ENCODE measurements at places on chromosomes 13 and 19.

GRCh38 chr13:69579351-69579750, 528.3 kb upstream of the ATXN8OS start:
- DNase-seq = no peak

GRCh38 chr13:66491251-66491650, 738.9 kb downstream of the PCDH9 start:
- no peak for DNase-seq

GRCh38 chr19:34067861-34068271, 104.4 kb upstream of the LSM14A start:
- no peak for DNase-seq

GRCh38 chr13:34944751-34945150, 2.7 kb downstream of the NBEA start:
- no peak for DNase-seq

DNA sequence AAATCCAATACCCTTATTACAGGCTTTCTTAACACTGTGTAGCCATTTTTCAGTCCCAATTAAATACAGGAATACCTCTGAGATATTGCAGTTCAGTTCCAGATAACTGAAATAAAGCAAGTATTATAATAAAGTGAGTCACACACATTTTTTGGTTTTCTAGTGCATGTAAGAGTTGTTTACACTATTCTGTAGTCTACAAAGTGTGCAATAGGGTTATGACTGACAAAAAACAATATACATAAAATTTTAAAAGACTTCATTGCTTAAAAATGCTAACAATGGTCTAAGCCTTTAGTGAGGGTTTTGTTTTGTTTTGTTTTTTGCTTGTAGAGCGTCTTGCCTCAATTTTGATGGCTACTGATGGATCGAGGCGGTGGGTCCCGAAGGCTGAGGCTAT, 434.4 kb upstream of the NBEA start:
- no peak for DNase-seq

- DNase-seq = no peak
Measured at GRCh38 chr13:51542346-51543242, 41.7 kb upstream of the WDFY2 start.

DNA sequence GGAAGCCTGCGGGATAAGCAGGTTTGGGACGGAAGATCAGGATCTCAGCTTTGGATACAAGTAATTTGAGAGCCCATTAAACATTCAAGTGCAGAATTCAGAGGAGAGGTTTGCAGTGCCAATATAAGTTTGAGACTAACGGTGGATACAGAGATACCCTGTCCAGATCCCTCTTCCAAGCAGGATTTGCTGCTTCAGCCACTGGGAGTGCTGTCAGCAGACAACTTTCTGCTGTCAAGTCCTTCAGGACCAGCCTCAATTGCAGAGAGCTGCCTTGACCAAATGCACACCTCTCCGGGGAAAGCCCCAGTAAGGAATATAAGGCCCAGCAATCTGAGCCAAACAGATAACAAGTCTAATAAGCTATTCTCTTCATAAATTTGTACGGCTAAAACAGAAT, 46.1 kb upstream of the ZNF780A start:
- no peak for DNase-seq

- DNase-seq = no peak
Measured at GRCh38 chr13:113904411-113904810, 40.5 kb upstream of the GAS6 start.

DNA sequence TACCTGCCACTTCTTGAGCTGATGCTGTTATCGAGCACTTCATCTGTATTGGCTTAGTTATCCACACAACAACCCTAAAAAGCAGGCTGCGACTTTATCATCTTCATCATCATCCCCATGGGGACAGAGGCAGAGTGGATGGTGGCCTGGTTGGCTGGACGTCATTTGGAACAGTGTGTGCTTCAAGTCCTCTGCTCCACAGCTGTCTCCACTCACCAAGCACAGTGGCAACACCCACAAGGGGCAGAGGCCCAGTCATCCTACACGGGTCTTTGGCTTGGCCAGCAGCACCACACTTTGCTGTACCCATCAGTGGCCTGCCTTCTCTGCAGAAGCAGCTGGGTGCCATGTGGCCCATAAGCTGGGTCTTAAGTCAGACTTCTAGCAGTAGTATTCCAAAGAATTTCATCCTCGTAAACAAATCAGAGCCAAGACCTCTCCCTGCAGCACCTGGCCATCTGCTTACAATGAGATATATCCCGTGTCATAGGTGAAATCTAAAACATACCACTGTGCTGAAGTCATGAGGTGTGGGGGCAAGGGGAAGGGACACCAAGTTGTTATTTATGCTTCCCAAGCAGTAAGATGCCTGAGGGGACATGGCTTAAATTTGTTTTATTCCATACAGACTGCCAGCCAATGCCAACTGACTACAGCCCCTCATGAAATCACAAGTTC, 47.9 kb upstream of the EPHX3 start:
- no peak for DNase-seq

- DNase-seq = no peak
Measured at GRCh38 chr19:35963514-35963913, 27.3 kb downstream of the LRFN3 start.

GRCh38 chr13:60078226-60078625, 85.5 kb downstream of the DIAPH3 start:
- no peak for DNase-seq

- no peak for DNase-seq
Measured at GRCh38 chr13:45695198-45695730, 6.9 kb upstream of the CBY2 start.

DNA sequence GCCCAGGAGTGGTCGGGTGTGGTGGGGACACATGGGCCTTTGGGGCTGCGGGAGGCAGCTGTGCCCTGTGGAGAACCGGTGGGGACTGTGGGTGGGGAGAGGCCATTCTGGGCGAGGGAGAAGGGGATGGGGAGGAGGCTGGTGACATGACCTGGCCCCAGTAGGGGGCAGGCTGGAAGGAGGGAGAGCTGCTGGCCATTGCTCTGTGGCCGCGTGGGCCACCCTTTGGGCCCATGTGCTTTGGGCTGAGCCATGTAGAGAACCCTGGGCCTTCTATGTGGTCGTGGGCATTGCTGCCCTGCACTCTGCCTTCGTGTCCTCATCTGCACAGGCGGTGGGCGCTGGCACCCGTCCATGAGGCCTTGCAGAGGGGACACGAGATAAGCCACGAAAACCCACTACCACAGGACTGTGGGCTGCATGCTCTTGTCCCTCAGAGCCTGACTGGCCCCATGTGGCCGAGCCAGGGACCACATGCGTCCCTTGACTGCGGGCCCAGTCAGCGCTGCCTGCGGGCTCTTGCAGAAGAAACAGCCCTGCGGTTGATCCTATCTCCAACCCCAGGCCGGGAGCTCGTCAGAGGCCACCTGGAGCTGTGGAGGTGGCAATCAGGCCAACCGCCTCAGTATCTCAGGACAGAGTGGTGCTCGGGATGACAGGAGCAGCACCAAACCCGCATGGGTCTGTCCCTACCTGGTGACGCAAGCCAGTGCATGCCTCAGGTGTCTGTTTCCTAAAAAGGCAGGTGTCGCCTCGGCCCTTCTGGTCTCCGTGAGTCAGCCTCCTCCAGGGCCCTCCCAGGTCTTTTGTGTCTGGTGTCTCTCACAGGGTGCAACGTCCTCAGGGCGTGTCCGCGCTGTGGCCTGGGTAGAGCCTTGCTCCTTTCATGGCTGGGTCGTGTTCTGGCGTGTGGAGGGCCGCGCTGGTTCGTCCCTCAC, 14.3 kb downstream of the FZR1 start:
- no peak for DNase-seq

- DNase-seq = no peak
Measured at GRCh38 chr19:54461613-54462012, 2.0 kb downstream of the LENG9 start.

GRCh38 chr19:50924586-50924985, 13.4 kb upstream of the KLK4 start:
- DNase-seq = no peak
